Left lung (tissue), 14 donors: ENCODE measurements at places on chromosomes 11 and 22.

DNA sequence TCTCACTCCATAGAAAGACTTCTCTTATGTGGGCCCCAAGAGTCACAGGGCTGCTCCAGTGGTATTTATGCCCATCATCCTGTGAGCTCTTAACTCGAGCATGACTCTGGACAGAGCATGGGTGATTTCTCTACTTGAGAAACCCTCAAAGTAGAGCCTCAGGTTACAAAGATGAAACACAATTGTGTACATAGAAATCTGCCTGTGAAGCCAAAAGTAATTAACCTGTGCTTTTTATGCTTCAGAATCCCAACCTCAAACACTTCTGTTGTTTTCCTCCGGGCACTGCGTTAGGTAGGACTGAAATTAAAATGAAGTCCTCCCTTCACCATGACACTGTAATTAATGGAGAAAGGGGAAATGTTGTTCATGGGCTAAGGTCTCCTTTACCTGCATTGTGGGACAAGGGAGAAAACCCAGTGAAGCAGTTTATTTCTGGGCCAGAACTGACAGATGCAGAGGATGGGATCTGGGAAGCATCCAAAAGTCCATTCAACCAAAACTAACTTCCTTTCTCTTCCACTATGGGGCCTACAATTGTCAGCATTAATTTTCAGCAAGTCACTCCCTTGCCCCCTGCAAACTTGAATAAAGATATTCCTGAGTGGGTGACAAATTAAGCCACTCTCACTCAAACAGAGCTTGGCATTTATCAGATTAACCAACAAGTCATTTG, 24.1 kb upstream of the POU2AF1 start:
- DNase-seq: no peak

DNA sequence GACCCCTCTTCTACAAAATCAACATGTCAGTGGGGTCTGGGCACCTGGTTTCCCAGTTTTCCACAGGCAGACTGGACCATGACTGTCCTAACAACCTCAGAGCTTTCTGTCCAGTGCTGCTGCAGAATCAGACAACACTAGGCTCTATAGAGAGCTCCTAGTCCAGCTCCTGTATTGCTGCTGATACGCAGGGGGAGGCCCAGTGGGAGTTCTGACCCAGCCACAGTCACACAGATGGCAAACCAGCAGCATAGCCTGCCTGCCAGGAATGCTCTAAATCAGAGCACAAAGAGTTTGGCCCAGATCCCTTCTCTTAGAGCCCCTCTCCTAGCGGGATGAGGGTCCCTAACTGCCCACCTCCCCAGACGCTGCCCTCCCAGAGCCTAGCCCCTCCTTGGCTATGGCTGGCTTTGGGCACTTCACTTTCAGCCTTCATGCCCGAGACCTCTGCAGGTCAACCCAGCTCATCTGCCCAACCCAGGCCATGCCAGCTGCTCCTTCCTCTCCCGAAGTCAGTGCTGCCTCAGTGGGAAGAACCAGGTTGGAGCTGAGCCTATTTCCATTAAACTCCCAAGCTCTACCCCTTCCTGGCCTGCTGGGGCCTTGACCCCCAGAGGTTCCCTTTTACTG, 15.8 kb upstream of the SLCO2B1 start:
- no peak for DNase-seq

GRCh38 chr11:78902771-78903507, 328.3 kb upstream of the NARS2 start:
- no peak for DNase-seq

DNA sequence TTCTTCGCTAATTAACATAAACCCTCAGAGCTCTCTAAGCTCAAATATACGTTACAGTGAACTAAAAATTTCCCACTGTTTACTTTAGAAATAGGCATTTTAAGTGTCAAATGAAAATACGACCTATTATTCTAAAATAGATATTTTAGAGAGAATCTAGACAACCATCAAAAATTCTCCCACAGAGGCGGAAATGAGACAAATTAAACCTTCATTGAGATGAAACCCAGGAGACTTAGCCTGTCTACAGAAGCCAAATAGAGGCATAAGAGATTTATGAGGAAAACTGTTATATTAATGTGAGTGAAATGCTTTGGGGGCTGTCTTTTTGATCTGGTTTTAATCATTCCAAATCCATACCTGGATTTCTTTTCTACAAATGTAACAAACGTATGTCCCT, 232.0 kb upstream of the GRIA4 start:
- no peak for DNase-seq

GRCh38 chr22:17928391-17928790, 96.0 kb downstream of the MICAL3 start:
- no peak for DNase-seq

GRCh38 chr11:40054631-40055030, 1404.8 kb downstream of the LRRC4C start:
- DNase-seq: no peak

DNA sequence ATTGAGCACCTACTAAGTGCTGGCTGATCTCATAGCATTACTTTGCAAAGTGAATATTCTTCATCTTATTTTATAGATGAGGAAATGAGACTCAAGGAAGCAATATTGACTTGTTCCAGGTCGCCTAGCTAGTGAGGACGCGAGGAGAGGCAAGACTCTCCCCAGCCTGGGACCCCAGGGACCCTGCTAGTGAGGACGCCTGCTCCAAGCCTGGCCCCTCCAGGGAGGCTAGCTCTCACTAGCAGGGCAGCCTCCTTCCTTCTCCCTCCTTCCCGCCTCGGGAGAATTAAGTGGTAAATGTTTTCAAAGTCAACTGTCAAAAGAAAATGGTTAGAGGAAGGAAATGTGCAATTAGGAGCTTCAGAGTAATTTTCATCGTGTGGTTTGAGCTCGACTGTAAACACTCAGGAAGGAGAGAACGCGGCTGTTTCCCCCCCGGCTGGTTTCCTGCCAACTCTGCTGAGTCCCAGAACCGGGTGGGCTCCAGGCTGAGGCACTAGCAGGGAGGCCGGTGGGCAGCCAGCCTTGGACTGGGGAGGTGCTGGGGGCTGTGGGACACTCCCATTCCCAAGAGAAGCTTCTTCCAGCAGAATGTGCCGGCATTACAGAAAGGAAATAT, 17.9 kb downstream of the MYEOV start:
- DNase-seq: peak; percentile 91
